Motor neuron (in vitro differentiated cells): ENCODE measurements at places on chromosomes 6 and 20. TPM values are rescaled to one million over a fixed set of nuclear protein-coding genes. Genes with fewer than 3 reads are reported as not detected.

Gene SMOC2
- 29.0 and 31.4 TPM in 2 replicates for total RNA-seq

GRCh38 chr20:48610996-48611395 is 216.8 kb downstream of the PREX1 start:
- no peak for ATAC-seq

- no peak for ATAC-seq
Observed at GRCh38 chr6:55182016-55182650, 7.8 kb downstream of the HCRTR2 start.

- no peak for ATAC-seq
Observed at GRCh38 chr6:112951829-112952228, 604.7 kb downstream of the RFPL4B start.
